Left colon (tissue), 2 donors: ENCODE measurements at places on chromosomes 11 and 22.

- peak; percentile 72 for DNase-seq
Observed at GRCh38 chr22:39174498-39175352, 22.2 kb upstream of the CBX7 start.

GRCh38 chr11:59556917-59557348 is 45.6 kb downstream of the OR4D9 start:
- no peak for DNase-seq

GRCh38 chr11:116301141-116301540 is 471.6 kb downstream of the BUD13 start:
- DNase-seq: no peak

GRCh38 chr11:14905104-14906033 is 13.3 kb upstream of the CYP2R1 start:
- DNase-seq: peak; percentile 60

GRCh38 chr11:131422496-131422895 is 52.1 kb downstream of the NTM start:
- DNase-seq: no peak

GRCh38 chr11:77141034-77141433 is 13.0 kb downstream of the MYO7A start:
- no peak for DNase-seq

DNA sequence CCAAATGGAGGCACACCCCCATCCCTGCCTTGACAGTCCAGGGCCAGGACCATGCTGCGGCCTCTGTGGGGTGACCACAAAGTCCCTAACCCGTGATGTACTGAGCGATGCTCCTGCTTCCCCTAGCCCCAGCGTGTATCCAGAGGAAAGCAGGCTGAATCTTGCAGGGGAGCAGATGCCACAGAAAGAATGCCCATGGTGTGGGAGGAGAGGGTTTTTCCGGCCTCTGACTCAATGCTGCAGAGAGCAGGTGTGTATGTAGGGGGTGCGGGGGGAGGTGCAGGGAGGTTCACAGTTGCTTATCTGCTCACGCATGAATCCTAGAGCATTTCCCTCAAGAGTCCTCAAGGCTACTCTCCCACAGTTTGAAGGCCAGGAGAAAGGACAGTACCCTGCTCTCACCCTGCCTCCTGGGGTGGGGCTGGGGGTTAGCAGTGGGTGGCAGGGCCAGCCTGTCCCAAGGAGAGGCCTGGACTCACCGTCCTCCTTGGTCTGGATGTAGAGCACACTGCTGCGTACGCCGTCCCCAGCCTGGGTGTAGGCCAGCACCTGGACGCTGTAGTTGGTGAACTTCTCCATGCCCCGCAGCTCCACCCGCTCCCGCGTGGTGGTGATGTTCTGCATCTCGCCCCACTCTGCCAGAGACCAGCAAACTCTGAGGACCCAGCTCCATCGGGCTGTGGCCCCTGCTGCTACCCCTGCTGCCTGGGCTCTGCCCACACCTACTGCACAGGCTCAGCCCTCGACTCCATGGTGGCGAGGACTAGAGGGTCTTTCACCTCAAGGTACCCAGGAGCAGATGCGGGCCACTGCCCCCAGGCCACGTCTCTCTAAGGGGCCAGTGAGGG is 130.8 kb downstream of the CEP164 start:
- no peak for DNase-seq

DNA sequence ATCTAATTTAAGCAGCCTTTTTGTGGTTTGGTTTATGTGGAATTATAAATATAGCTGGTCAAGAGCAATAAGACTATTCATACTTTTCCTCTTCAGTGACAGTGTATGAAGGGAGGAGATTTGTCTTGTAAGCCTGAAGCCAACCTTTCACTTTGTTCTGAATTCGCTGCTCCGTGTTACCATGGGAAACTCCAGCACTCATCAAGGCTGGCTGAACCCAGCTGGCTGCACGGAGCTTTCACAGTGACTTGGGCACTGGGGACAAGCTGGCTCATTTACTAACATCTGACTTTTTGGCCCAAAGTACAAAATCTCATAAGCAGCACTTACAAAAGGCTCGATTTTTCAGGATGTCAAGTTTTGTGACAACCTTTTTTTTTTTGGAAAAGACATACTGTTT is 120.4 kb upstream of the GRIA4 start:
- DNase-seq: no peak

- DNase-seq: no peak
Observed at GRCh38 chr11:84590106-84590505, 1037.0 kb downstream of the DLG2 start.

GRCh38 chr22:25407859-25408229 is 156.6 kb upstream of the GRK3 start:
- DNase-seq: no peak

GRCh38 chr11:101008961-101009689 is 120.5 kb downstream of the PGR start:
- DNase-seq: no peak

DNA sequence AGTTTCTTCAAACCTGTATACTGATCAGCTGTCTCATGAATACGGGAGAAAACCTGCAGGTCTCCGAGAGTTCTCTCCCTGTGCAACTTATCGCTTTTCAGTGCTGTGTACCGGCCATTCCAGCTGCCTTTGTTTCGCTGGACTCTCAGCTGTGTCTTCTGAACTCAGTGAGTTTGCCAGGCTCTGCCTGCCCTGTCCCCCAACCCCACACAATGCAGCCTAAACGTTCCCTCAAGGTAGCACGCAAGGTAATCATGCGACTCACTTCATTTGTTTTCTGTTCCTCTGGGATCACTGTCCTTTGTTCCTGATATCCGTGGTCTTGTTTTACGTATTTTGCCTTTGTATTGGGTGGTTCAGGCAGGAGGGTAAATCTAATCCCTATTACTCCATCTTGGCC is 13.5 kb downstream of the RBM7 start:
- no peak for DNase-seq

DNA sequence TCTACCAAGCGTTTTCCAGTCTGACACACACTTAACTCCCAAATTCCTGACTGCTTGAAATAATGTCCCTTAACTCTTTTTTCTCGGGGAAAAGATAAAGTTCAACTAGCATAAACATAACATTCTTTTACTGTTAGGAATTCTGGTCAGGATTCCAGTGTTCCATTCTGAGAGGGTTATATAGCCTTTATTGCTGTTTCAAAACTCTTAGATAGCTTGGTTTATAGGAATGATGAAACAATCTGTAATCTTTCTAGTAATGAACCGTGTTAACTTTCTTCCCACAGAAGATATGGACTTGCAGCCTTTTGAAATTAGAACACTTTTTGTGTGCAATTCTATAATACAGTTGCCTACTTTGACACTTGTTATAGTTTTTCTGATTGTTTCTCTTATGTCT is 8.6 kb downstream of the REXO2 start:
- no peak for DNase-seq

GRCh38 chr22:33745501-33745900 is 174.8 kb downstream of the LARGE1 start:
- no peak for DNase-seq

- DNase-seq: no peak
Observed at GRCh38 chr11:2215561-2216399, 44.2 kb upstream of the TH start.

DNA sequence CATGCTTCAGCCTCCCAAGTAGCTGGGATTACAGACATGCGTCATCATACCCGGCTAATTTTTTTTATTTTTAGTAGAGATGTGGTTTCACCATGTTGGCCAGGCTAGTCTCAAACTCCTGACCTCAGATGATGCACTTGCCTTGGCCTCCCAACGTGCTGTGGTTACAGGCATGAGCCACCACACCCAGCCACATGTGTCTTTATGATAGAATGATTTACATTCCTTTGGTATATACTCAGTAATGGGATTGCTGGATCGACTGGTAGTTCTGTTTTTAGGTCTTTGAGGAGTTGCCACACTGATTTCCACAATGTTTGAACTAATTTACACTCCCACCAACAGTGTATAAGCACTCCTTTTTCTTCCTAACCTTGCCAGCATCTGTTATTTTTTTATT is 276.2 kb downstream of the METTL15 start:
- DNase-seq: no peak

GRCh38 chr11:58047818-58048217 is 17.1 kb downstream of the OR6Q1 start:
- DNase-seq: no peak

DNA sequence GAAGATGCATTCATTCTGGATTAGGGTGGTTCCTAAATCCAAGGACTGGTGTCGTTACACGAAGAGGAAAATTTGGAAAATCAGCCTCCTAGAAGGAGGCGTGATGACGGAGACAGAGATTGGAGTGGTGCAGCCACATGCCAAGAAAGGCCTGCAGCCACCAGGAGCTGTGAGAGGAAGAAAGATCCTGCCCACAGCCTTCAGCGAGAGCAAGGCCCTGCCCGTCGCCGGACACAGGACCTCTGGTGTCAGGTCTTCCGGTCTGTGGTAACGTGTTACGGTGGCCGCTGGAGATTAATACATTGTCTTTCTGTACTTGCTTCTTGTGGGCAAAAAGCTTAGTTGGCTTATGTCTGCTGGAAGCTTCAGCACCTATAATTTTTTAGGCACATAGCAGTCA is 1045.8 kb downstream of the BRD1 start:
- no peak for DNase-seq

GRCh38 chr22:38153821-38154562 is 27.6 kb downstream of the PLA2G6 start:
- peak; percentile 22 for DNase-seq

DNA sequence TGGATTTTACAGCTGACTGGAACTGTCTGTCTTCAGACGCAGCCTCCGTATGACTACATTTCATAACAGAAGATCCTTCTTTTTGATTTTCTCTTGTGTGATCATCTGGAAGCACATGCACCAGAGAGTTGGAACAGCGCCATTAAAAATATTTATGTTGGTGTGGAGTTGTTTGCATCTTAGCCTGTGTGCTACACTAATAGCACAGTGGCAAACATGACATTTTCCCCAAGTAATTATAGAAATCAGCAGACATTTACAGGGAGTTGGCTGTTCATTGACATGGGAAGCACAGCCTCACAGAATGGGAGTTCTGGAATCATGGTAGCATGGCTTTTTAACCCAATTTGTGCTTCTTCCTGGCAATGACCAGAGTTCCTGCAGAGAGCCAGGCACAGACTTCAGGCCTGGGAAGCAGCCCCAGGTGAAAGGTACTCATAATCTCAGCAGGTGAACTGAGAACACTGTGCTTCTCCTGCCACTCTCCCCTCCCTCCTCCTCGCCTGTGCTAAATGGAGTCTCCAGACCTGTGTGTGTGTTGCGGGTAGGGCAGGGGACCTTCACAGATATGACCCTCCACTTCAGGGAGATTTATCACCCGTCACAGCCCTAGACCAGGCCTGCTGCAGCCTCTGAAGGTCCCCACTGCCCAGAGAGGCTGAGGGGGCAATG is 82.8 kb upstream of the PLET1 start:
- DNase-seq: no peak

GRCh38 chr22:37163575-37164504 is 14.1 kb upstream of the IL2RB start:
- DNase-seq: no peak
